ENCODE measurements at places on chromosomes 6 and 20.

- DNase-seq, result peak; percentile 80
Measured at GRCh38 chr6:131107151-131107550, 28.1 kb upstream of the AKAP7 start.

DNA sequence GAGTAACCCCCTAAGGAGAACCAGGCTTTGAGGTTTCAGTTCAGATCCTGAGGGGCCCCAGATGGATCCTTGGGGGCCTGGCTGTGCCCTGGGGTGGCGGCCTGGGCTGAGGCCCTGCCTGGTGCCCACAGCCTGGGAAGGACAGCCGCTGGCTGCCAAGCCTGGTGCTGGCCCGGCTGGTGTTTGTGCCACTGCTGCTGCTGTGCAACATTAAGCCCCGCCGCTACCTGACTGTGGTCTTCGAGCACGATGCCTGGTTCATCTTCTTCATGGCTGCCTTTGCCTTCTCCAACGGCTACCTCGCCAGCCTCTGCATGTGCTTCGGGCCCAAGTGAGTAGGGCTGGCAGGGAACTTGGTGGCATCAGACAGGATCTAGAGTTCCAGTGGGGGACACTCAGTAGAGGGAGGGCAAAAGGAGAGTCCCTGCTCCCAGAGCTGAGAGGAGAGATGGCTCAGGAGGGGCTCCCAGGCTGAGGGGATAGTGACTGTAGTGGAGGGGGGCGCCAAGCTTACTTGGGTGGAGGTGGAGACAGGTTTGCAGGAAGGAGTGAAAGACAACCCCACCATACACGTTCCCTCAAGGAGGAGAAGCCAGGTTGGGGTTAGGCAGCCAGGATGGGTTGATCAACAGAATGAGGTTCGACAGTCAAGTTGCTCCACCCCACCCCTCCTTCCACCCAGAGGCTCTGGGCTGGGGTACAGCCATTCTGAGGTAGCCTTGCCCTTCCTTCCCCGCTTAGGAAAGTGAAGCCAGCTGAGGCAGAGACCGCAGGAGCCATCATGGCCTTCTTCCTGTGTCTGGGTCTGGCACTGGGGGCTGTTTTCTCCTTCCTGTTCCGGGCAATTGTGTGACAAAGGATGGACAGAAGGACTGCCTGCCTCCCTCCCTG lies 9.5 kb downstream of the SLC29A1 start:
- DNase-seq, result no peak

DNA sequence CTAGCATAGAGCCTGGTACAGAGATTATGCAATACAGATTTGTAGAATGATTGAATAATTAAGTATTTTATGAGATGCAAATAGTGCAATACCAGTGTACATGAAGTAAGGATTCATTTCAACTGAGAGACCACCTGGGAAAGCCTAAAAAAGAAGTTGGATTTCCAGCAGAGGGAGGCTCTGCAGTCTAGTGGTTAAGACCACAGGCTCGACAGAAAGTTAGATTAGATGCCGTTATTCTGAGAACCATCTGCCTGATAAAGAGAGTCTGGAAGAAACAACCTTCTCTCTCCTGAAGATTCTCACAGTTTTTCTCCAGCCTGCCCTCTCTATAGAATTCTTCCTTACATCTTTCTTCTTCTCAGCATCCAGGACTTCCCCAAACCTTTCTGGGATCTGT lies 13.6 kb upstream of the TNFRSF21 start:
- DNase-seq, result no peak

DNA sequence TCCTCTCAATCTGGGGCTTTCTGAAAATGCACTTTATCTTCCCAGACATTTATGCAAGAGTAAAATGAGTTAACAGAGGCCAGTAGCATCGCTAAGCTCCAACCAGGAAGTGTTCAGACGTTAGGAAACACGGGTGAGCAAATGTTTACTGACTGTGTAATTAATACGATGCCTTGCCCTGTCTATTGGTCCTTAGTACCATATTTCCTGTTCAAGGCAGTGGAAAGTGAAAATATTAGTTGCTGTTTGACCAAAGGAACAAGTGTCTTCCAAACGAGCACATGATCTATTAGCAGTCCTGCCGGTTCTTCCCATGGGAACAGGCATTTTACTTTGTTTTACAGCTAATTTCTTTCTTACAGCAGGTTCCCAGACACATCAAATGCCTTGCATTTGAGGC lies 311.1 kb upstream of the JAG1 start:
- no peak for DNase-seq

DNA sequence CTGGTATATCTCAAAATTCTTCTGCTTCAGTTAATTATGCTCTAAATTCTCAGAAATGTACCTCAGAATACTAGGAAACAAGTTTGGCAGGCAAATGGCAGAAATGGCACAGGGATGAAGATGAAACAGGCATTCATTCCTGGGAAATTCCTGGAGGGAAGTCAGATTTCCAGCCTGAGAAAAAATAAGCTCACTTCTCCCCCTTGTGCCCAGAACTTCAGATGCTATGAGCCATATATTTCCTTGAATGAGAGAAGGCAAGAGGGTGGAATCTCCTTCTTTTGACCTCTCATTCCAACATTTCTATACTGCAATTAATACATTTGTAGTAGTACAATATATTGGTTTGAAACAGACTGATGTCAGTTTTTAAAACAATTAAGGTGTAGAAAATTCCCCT lies 22.8 kb downstream of the RGS17 start:
- DNase-seq, result peak; percentile 9

- DNase-seq, result no peak
Measured at GRCh38 chr6:45132059-45132458, 196.1 kb upstream of the RUNX2 start.

GRCh38 chr6:166308033-166308768 lies at the start of gene PRR18:
TSS of gene PRR18 (minus strand) at chr6:166308392. CDS start at chr6:166308142, 250 bp downstream.
- DNase-seq, result no peak

- DNase-seq, result no peak
Measured at GRCh38 chr6:10582774-10583508, 61.8 kb downstream of the GCNT2 start.

- peak; percentile 57 for DNase-seq
Measured at GRCh38 chr6:36593569-36594028, 563 bp upstream of the SRSF3 start.

DNA sequence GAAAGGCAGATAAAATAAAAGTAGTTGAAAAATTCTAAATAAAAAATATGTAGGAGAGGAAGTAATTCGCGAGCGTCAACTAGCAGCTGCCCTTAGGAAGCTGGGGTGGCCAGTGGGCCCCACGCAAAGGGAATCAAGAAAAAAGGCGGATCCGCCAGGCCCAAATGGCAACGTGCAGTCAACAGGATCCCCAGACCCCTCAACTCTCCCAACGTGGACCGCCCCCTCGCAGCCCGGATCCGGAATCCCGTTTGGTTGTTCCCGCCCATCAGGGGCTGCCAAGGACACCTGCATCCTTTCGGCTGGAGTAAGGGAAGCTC lies 296 bp downstream of the DZANK1 start:
- no peak for DNase-seq

DNA sequence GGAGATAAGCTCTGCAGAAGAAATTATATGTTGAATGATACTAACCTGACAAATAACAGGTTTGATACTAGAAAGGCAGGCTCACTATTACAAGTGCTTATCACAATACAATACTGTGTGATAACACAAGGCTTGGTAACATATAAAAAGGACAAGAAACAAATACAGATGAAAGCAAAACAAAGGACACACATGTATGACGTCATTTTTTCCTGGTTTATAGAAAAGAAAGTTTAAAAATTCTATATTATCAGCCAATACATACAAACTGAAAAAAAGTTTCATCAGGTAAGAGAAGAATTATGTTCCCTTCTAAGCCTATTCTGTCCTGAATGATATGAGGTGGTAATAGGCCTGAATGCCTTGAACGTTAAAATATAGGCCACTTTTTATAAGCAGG lies 32.3 kb upstream of the MCM9 start:
- no peak for DNase-seq

DNA sequence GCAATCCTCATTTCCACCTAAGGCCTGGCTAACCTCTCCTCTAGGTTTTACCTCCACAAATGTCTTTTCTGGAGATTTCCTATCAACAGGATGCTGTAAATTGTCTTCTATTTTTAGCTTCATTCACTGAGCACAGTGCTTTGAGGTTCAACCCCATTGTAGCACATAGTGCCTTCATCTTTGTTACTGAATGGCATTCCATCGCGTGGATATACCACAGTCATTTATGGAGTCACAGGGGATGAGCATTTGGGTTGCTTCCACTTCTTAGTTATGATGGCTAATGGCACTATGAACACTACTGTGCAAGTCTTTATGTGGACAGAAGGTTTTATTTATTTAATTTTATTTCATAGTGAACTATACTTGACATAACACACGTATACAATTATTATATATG lies 387.1 kb downstream of the SMOC2 start:
- no peak for DNase-seq

DNA sequence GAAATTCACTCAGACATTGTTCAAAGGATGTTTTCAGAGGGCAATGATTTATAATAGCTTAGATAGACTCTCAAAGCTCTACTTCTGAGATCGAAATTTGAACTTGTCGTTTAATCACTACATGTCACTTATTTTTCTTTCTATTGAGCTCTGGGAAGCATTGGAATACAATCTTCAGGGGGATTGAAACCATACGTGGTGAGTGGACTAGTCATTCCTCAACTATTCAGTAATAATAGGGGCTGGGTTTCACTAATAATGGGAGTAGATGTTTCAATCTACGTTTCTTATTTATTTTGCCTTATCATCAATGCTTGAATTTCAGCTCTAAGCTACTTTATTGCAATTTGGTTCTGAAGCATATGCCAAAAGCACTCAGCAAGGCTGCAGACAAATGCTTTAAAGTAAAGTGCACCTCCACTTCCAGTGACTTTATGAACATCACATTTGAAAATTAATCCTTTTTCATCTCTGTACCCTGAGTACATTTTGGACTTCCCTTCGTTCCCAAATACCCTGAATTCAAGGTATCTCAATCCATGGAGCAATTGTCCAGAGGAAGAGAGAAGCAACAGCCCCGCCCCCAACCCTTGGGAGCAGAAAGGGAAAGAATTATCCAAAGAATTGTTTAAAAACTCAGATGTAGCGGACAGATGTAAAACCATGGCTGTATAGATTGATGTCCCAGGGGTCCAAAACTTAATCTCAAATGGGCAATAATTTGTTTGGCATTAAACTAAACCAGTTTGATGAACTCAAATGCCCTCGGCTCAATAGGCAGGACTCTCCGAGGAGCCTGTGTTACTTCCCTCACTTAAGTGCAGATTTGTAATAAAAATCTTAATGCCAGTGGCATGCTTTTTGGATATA lies 68.1 kb downstream of the HFE start:
- DNase-seq, result no peak

- DNase-seq, result no peak
Measured at GRCh38 chr20:31816221-31816620, 2.9 kb upstream of the MYLK2 start.

DNA sequence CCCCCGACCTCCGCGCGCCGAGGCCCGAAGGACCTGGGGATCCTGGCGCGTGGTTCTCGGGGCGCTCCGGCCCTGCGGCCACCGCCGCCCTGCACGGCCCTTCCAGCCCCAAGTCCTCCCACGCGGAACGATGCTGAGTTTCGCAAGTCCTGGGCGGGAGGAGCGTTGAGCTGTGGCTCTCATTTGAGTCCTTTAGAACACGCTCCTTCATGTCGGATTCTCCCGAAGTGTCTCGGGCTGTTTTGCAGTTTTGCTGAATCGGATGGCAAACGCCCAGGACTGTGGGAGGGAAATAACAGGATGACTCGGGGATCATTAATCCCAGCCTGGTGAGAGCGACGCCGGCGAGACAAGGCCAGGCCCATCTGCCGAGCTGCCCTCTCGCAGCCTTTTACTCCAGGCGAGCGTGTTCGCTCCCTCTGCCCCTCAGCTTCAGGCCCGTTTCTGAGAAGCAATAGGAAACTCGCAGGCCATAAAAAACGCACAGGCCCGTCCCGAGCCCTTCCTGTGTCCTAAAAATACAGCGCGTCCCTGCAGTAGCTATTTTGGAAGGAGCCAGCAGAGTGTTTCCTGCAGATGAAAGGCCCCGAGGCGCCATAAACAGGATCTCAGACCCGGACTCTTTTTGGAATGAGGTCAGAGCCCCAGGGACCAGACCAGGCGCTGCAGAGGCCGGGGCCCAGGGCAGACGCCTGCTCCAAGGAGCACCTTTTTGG lies 153.5 kb downstream of the DLL1 start:
- DNase-seq, result no peak

DNA sequence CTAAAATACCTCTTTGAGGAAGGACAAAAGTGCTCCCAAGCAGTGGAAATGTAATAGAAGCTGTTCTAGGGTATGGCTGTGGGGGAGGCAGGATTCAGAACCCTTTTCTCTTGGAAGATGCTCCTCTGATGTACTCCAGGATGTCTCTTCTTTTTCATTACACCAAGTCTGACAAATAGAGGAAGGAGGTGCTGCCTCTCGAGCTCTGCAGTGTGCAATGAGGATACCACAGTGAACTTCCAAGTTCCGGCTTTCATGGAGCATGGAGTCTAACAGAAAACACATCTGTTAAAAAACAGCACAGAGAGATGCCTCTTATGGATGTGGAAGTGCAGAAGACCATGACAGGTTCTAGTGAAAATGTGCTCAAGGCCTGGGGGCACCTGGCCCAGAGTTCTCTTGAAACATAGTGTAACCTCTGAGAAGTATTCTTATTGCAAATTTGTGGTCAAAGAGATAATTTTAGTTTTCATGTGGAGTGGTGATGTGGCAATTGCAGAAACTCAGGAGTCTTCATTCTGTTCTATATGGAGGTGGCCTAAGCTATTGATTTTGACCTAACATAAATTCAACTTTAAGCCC lies 362.0 kb upstream of the CITED2 start:
- DNase-seq, result no peak

DNA sequence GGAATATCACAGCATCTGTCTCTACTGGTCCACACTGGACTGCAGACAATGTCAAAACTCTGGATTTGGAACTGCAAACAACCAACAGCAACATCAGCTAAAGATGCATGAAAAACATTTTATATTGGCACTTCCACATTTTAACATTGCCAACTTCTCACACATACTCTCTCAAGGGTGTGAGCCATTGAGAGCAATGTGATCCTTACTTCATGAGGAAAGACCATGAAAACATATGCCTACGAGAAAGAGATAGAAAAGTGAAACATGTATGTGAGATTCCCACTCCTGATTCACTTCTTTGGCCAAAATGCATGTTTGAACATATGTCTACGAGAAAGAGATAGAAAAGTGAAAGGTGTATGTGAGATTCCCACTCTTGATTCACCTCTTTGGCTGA lies 99.4 kb downstream of the COL12A1 start:
- DNase-seq, result no peak

DNA sequence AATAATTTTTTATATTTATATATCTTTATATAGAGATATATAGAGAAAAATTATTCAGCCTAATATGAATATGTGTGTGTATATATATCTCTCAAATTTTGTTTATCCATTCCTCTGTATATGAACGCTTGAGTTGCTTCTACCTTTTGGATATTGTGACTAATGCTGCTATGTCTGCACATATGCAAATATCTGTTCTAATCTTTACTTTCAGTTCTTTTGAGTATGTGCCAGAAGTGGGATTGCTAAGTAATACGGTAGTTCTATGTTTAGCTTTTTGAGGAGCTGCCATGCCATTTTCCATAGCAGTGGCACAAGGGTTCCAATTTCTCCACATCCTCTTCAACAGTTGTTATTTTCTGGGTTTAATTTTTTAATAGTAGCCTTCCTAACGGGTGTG lies 72.8 kb upstream of the CEP85L start:
- DNase-seq, result no peak

Measured in RCC 7860 (cell line).